Osteocyte (in vitro differentiated cells): ENCODE measurements at places on chromosomes 7 and 10.

- no peak for DNase-seq
Measured at GRCh38 chr7:67462781-67463191, 466.2 kb downstream of the TYW1 start.

DNA sequence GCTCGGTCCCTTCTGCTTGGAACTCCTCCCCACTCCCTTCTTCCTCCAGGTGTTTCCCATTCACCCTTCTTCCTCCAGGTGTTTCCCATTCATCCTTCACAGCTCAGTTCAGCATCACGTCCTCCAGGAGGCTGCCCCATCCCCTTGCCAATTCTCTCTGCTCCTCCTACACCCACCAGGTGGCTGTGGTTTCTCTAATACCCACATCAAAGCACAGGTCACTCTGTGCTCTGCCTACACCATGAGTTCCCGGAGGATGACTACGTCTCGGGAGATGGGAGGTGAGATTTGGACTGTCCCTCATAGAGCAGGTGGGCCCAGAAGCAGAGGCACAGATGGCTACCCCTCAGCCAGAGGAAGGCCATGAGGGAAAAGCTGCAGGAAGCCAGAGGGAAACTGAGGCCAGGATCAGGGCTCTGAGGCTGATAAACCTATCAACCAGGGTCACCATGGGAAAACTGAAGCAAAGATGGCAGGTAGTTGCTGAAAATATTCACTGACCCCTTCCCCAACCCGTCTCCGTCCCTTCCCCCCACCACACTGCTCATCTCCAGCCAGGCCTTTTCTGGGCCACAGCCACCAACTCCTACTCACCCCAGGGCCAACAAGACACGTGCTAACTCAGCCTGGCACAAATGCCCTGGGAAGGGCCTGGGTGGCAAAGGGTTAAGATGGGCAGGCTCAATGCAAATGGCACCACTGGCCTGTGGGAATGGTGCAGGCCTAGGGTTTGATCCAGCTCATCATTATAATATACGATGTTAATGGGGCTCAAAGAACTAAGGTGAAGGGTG lies 56.6 kb upstream of the CPXM2 start:
- no peak for DNase-seq

DNA sequence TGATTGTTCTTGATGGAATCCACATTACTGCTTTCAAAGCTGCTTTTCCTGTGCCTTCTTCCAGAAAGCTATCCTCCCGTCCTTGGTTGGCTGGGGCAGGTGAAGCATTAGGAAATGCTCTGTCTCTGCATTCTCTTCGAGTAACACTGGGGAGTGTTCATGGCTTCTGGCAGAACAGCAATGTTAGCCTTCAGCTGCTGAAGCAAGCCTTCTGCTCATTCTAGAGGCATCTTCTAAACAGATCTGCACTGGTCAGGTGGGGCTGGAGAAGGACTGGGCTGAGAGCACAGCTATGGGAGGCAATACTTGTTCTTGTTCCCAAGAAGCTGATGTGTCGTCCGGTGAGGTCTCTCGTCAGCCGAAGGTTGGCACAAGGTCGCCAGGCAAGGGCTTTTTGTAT lies 80.6 kb downstream of the MGMT start:
- DNase-seq = peak; percentile 63

GRCh38 chr10:102988404-102989314 lies 70.6 kb downstream of the CNNM2 start:
- no peak for DNase-seq

GRCh38 chr10:43960981-43961380 lies 312.3 kb upstream of the ZNF32 start:
- DNase-seq = no peak

DNA sequence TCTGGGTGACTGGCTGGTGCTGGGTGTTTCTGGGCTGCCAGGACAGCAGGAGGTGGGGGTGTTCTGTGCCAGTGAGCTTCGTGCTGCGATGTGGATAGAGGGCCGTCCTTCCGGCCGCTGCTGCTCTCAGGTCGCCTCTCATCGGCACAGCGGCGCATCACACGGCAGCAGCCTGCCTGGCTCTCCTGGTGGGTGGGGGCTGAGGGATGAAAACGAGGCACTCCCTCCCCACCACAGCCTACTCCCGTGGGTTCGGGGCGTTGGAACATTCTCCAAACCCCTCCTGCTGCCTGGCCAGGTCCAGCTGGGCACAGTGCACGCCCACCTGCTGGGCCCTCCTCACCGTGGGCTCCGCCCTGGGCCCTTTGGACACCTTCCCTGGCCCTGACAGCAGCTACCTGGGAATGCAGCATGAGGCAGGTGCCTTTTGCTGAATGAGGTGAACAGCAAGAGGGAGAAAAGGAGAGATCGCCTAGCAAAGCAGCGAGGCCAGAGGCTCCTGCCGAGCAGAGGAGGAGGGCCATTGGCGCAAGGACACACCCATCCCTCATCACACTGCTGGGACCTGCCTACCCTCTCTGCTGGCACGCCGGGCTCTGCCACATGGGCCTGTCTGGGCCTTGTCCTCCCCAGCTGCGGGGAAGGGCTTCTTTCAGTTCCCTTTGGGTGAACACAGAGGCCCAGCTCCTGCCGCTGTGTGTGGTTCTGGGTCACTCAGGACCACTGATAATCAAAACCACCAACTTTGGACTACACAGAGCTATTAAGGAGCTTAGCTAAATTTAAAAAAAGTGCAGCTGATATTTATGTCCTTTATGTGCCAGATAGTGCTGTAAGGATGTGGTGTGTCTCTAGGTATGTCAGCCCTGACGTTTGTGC lies 33.4 kb downstream of the INPP5A start:
- no peak for DNase-seq

DNA sequence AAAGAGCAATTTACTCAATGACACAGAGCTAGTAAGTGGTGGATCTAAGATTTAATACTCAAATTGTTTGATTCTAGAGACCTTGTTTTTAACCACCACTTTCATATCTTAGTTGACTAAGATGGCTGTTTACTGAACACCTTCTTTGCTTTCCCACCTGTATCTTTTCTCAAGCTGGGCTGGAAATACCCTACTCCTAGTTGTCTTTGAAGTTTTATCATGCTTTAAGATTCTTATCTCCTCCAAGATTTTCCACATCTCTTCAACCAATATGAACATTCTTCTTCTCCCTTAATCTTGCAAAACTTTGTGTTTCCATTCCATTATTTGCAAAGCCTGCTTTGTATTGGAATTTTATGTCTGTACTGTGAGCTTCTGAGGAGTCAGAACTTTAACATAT lies 157.9 kb downstream of the NXPH1 start:
- DNase-seq = no peak

GRCh38 chr7:128909625-128910568 lies 612 bp downstream of the KCP start:
- no peak for DNase-seq

DNA sequence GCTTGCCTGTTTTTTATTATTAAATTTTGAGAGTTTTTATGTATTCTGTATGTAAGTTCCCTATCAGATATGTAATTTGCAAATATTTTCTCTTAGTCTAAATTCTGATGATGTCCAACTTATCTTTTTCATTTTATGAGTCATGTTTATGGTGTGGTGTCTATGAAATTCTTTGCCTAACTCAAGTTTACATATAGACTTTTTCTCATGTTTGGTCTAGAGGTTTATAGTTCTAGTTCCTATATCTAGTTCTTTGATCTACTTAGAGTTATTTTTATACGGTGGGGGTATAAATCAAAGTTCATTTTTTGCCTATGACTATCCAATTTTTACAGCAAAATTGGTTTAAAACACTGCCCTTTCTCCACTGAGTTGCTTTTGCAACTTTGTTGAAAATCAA lies 26.3 kb upstream of the CCDC7 start:
- DNase-seq = no peak

GRCh38 chr10:689452-690371 lies at the start of gene DIP2C:
TSS of gene DIP2C (minus strand) at chr10:689668. CDS start at chr10:689578, 90 bp downstream.
- peak; percentile 92 for DNase-seq

- DNase-seq = no peak
Measured at GRCh38 chr10:76618641-76619040, 1019.0 kb downstream of the KCNMA1 start.

- DNase-seq = peak; percentile 77
Measured at GRCh38 chr7:157690058-157690832, 353.4 kb downstream of the DNAJB6 start.

DNA sequence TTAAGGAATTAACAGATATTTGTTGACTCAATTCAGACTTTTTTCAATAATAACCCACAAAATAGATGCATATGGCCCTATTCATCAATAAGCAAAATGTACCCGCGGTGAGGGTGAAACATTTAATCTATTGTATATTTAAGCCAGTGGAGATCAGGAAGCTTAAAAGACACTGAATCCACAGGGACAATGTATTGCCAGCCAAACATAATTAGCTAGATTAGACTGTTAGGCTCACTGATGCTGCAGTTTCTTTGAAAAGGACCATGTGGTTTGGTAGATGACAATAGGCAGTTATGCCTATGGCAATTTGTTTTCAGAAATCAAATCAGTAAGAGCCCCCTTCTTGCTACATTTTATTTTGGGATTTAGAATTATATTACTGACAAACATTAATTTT lies 87.3 kb upstream of the PLXDC2 start:
- no peak for DNase-seq

- no peak for DNase-seq
Measured at GRCh38 chr7:112908086-112908485, 117.9 kb upstream of the TMEM168 start.

- DNase-seq = no peak
Measured at GRCh38 chr7:41942468-41943093, 239.7 kb upstream of the INHBA start.

GRCh38 chr10:31467791-31468535 lies 148.9 kb downstream of the ZEB1 start:
- no peak for DNase-seq

DNA sequence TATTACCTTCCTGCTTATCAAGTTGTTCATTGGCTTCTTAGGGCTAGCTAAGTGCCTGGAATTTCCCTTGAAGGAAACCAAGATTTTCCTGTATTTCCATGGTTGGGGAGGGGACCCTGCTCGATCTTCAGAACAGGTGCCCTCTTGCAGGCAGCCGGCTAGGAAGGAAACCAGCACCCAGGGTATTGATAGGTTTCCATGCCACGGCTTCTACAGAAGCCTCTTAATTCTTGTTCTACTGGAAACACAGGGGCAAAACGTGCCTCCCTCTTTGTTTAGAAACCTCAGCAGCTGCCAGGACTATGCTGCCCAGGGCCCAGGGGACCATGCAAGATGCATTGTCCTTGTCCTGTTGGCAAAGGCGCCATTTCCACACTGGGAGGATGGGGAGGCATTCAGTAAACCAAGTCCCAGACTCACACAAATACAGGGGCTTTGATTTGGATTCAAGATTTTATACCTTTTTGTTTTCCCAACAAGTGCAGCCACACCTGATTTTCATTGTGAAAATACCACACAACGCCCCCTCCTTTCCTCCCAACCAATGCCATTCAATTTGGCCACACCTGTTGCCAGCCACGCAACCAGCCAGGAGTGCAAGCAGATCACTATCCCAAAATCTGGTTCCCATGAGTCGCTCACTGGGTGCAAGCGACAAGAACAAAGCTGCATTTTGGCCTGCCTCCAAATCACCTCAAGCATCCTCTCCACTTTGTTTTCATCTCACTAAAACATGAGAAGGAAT lies 29.6 kb downstream of the C10orf71 start:
- DNase-seq = peak; percentile 60

DNA sequence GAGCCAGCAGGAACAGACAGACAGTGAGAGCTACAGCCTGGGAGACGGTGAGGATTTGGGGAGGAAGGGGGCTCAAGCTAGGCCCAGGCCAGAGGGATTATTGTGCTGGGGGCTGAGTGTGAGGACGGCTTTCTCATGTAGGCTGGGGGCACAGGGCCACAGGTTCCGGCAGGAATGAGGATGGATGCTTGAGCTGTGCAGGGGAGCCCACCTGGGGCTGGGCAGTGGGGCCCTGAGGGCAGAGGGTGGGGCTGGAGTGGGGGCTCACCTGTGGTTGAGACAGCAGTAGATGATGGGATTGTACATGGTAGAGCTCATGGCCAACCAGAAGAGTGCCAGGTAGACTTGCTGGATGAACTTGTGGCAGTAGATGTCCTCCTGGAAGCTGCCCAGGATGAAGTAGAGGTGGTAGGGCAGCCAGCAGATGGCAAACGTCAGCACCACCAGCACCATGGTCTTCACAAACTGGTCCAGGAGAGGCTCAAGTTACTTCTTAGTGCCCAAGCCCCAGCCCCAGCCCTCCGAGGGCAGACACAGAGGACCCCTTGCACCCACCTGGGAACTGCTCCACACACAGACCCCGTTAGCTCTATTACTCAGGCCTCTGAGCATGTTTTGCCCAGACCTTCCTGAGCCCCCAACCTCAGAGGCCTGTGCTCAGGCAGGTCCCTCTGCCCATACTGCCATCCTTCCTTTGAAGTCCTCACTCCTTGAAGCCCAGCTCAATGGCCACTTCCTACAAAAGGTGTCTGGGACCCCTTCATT lies 9.7 kb downstream of the TACR2 start:
- DNase-seq = no peak

GRCh38 chr7:2354186-2354938 lies at the start of gene EIF3B:
TSS of gene EIF3B (plus strand) at chr7:2354827. CDS start at chr7:2354922, 95 bp downstream.
- DNase-seq = peak; percentile 95

- no peak for DNase-seq
Measured at GRCh38 chr10:9634466-9634865, 1383.2 kb upstream of the CELF2 start.

DNA sequence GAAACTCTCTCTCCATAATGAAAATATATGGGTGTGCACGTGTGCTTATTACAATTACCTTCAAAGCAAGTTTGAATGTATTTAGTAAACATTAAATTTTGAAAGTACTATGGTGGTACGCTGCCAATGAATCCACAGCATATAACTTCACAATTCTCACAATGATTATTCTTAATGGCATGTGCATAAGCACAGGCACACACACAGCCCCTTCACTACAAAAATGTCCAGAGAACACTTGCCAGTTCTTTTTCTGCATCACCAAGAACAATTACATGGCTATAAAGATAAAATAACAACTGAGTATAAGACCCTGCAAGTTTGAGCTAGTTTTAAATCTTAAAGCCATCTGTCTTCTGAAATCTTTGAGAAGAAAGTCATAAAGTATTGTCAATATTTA lies 22.2 kb downstream of the SGCE start:
- DNase-seq = no peak

GRCh38 chr7:137791930-137792329 lies 54.8 kb downstream of the DGKI start:
- no peak for DNase-seq

GRCh38 chr10:79413196-79413595 lies 32.2 kb downstream of the ZCCHC24 start:
- DNase-seq = no peak

- DNase-seq = no peak
Measured at GRCh38 chr10:110778211-110778610, 93.5 kb upstream of the PDCD4 start.

- no peak for DNase-seq
Measured at GRCh38 chr10:29861811-29862505, 197.4 kb downstream of the JCAD start.

GRCh38 chr7:47551668-47552440 lies 30.1 kb downstream of the TNS3 start:
- no peak for DNase-seq

DNA sequence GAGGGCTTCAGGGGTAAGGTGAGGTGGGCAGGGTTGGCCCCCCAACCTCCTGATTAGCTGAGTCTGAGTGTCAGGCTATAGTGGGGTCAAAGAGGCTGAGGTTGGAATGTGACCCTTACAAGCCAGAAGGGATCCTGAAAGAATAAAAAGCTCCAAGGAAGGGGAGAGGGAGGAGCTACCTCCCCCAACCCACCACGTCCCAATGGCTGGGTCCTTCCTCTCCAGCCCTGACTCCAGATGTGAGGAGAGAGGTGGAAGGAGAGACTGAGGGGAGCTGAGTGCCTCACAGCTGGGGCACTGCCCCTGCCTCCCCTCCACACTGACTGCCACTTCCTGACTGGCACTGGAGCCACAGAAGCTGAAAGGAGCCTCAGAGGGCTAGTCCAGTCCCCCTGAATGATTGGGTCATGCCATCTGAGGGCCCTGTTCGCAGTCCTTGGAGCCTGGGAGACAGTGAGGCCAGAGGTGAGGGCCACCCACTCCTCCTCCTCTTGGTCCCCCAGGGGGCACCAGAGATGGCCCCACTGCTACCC lies 20.6 kb downstream of the IMPDH1 start:
- DNase-seq = no peak
